Thoracic aorta (tissue), 2 donors: ENCODE measurements at places on chromosomes 1 and 21. TPM values are rescaled to one million over a fixed set of nuclear protein-coding genes. Genes with fewer than 3 reads are reported as not detected.

Gene COL8A2
- total RNA-seq: 126 TPM

Gene CIART
- 5.2 TPM for total RNA-seq

Gene USP33
- total RNA-seq: 91.3 TPM

Gene NEGR1
- 14.4 TPM for total RNA-seq

Gene DDX20
- 21.5 TPM for total RNA-seq

Gene VWA1
- total RNA-seq: 23.6 TPM

Gene DNALI1
- 6.5 TPM for total RNA-seq

GRCh38 chr1:109484519-109484975 is 842 bp downstream of the ATXN7L2 start:
- DNase-seq: no peak

DNA sequence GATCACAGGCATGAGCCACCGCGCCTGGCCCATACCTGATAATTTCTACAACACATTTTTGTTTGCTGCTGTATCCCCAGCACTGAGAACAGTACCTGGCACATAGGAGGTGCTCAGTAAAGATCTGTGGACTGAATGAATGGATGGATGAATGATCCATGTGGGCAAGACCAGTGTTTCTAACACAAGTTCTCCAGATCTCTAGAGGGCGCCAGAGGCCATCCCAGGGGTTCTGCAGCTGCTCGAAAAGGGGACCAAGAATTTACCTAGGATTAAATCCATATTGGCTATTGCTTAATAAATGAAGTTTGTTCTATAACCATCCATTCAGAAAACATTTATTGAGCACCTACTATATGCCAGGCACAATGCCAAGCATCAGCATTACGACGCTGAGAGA is 167.7 kb downstream of the ACTL8 start:
- DNase-seq: no peak

DNA sequence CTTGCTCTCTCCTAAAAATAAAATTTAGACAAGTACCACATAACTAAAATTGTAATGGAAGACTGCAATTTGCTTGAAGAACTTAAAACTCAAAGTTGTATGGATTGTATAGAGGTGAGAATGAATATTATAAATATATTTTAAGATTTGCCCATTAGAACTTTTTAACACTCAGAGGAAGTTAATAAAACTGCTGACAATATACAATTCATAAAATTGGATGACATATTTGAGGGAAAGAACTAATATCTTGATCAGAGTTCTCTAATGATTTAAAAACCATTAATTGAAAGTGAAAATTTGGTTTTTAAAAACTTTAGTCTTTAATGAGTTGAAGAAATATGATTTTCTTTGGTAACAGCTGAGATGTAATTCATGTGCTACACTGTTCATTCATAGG is 20.9 kb downstream of the TTC3 start:
- DNase-seq: no peak

GRCh38 chr1:22376976-22377375 is 74.7 kb upstream of the ZBTB40 start:
- DNase-seq: no peak

GRCh38 chr1:199096591-199096990 is 457.8 kb downstream of the PTPRC start:
- no peak for DNase-seq

- peak; percentile 40 for DNase-seq
These were observed at the start of gene WLS for GRCh38 chr1:68232289-68233148. WLS (minus strand) TSS chr1:68232523; CDS start chr1:68232299, 224 bp downstream.

DNA sequence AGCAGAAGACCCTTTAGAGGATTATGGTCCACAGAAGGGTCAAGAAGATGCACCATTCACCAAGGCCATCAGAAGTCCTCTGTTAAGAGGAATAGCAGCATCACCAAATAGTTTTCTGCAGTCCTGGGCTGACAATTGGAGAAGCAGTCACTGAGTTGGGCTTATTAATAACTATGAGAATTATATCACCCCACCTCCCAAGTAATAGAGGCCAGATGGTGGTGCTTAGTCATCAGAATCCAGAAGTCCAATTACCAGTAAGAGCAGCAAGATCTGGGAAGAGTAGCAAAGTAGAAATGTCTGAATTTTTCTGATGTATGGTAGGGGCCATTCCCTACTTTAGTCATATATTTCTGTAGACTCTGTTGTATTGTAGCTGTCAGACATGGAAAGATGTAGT is 6.1 kb upstream of the PSMA5 start:
- DNase-seq: no peak

DNA sequence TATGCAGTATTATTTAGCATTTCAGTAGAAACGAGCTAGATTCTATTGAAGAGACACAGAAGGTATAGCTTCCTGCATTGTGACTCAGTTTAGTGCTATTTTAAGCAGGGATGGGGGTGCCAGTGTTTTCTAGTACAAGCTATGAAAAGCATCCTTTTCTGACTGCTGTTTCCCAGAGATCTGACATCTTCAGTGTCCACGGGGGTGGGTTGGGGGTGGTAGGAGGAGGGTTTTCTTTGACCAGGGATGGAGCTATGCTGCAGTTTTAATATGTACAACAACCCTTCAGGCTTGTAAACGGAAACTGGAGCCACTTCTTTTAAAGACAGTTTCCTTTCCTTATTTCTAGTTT is 2.7 kb upstream of the NEGR1 start:
- DNase-seq: no peak

DNA sequence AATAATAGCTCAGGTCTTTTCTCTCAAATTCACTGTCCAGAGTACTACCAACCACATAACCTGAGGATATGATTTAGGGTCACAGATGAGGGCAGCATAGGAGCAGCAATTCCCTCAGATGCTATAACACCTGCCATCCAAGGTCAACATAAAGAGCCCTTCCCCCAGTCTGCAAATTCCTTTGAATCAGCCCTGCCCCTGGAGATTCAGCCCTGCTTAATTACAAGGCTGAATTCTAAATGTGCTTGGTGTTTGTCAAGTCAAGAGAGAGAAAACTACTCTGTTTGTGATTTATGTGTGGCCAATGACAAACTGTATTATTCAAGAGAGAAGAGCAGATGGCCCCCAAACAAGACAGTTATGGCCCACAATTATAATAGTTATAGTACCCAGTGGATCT is 195.7 kb upstream of the ADGRL2 start:
- no peak for DNase-seq

- DNase-seq: no peak
These were observed 38.0 kb downstream of the RASSF5 start for GRCh38 chr1:206545351-206545750.

GRCh38 chr1:210978974-210979354 is 155.0 kb downstream of the KCNH1 start:
- DNase-seq: no peak

- no peak for DNase-seq
These were observed 161.3 kb downstream of the NEK7 start for GRCh38 chr1:198318085-198318484.
